Suppressor macrophage treated with lipopolysaccharide for 1 hour (primary cell): ENCODE measurements at places on chromosomes 4 and X.
A peak's percentile ranks its signal among the peaks of the same experiment; 100 is the strongest.

- no peak for DNase-seq
These were observed 11.8 kb downstream of the SCD5 start for GRCh38 chr4:82786828-82787227.

DNA sequence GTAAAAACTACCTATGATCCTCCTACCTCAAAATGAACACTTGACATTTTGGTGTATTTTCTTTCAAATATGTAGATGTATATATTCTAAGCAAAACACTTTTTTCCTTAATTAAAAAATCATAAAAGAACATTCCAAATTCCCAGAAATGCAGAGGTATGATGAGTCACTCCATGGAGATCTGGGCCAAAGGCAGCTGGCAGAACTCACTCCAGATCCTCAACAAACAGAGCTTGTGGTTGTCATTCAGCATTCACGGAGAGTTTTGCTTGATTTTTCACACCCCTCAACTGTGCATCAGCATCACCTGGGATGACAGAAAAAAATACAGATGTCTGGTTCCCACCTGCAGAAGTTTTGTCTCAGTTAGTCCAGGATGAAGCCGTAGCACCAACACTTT lies 144.6 kb downstream of the KIT start:
- DNase-seq = no peak

GRCh38 chrX:20414762-20415445 lies 148.2 kb upstream of the RPS6KA3 start:
- DNase-seq = no peak

- no peak for DNase-seq
These were observed 85.9 kb downstream of the GATB start for GRCh38 chr4:151674804-151675391.

DNA sequence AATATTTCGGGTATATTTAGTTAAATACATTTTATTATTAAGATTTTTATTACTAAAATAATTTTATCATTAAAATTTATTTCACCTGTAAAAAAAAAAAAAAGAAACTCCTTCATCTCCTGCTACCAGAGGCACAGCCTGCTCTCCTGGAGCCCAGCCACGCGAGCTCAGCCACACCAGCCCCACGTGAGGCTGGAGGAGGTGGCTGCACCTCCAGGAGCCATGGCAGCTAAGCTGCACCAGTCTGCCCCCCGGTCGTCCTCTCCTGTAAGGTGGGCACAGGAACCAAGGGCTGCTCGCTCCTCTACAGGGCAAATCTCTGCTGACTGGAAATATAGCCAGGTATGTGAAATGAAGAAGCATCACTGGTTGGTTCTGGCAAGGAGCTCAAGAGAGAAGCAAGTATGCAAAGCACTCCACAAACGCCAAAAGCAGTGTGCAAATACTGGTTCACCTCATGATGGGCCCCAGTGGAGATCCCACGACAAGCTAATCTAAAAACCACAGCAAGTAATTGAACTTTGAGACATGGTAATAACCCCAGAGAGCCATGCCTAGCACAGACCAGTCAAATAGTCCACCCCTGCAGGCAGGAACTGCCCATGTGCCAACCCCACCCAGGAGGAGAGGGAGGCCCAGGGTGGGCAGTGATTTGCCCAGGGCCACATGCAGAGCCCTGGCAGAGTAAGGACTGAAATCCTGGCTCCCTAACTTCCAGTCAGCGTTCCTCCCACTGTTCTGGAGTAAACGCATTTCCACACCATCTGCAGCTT lies 90.1 kb downstream of the WFS1 start:
- no peak for DNase-seq

GRCh38 chr4:96913441-96914080 lies 1073.7 kb downstream of the PDHA2 start:
- DNase-seq = no peak

GRCh38 chr4:15434091-15434490 lies 6.3 kb downstream of the C1QTNF7 start:
- DNase-seq = peak; percentile 26

GRCh38 chr4:127781300-127782024 lies 660 bp upstream of the HSPA4L start:
- peak; percentile 51 for DNase-seq

GRCh38 chr4:125529071-125529470 lies 214.3 kb downstream of the FAT4 start:
- DNase-seq = no peak

DNA sequence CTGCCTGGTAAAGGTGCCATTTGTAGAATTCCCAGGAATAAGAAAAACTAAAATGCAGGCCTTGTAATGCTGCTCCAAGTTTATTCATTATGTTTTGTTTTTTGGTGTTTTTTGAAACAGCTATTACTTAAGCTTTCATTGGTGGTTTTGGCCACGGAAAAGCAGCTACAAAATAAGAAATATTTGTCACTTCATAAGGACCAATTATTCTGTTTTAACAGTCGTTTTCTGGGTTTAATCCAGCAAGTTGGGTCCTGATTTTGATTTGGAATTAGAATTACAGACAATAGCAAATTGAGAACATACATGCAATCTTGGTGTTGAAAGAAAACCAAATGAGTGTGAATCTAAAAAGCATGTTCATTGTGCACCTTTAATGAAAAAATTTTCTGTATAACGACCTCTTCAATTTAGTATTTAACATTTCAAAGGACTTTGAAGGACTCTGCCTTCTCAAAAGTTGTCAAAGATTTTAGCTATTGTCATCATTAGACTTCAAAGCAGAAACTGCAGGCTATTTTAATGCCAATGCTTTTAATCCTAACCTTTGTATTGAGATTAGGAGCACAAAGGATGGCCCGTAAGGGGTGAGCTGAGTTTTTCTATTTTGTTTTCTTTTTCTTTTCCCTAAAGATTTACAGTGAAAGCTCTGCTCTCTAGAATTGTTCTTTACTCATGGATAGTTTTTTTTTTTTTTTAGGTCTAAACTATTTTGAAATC lies 26.7 kb upstream of the STOX2 start:
- no peak for DNase-seq

- no peak for DNase-seq
These were observed 292.5 kb downstream of the USP46 start for GRCh38 chr4:52366621-52367020.

DNA sequence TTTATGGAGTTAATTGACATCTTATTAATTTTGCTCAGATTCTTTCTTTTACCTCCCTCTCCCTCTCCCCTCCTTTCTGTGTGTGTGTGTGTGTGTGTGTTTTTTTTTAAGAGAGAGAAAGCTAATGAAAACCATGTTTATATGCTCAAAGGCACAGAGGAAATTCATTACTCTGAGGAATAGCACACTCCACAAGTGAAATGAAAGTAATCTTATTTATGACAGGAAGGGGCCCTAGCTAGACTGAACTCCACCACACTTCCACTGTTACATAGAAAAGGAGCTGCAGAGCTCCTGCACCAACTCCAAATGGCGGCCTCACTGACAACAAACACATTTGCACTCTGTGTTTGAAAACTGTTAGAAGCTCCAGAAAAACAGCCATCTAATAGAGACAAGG lies 150.6 kb downstream of the RASL11B start:
- DNase-seq = no peak

- DNase-seq = no peak
These were observed 625.5 kb upstream of the INTU start for GRCh38 chr4:127007305-127007704.

GRCh38 chr4:43564591-43564990 lies 672.1 kb downstream of the GRXCR1 start:
- DNase-seq = no peak

GRCh38 chr4:184282895-184283654 lies 65.4 kb upstream of the ENPP6 start:
- DNase-seq = no peak

GRCh38 chrX:130174045-130174704 lies 2.4 kb downstream of the RAB33A start:
- DNase-seq = peak; percentile 80

DNA sequence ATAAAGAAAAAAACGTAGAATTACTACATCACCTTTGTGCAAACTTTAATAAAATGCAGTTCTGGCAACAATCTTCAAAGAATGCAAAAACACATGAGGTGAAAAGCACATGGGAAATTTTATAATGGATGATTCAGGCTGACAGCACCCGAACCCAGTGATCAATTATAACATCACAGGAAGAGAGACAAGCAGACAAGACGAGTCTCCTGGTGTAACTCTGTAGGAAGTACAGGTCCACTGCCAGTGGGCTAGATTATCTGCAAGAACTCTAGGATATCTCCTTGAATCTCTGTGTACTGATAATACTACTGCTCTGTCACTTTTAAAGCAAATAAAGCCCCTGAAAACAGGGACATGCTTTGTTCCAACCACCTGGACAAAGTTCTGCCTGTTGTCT lies 58.9 kb upstream of the NXF3 start:
- no peak for DNase-seq

DNA sequence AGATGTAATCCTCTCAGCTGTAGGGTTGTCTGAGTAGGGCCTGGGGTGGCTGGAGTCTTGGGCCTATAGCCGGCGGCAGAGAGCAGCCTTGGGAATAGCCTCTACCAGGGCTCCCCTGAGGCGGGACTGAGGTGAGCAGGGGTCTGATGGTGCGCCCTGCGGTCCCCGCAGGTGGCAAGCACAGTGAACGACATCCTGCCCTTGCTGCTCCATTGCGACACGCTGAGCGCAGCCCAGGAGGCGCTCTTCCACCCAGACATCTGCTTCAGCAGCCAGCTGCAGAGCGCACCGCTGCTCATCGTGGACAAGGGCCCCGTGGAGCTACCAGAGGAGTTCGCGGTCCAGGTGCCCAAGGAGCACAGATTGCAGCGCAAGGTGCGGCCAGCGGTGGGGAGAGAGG lies 317.0 kb downstream of the ADGRL3 start:
- DNase-seq = no peak

- DNase-seq = no peak
These were observed 241.7 kb downstream of the PPP1R2C start for GRCh38 chrX:42536286-42536685.

GRCh38 chrX:149908727-149909126 lies 20.6 kb upstream of the HSFX4 start:
- DNase-seq = no peak

DNA sequence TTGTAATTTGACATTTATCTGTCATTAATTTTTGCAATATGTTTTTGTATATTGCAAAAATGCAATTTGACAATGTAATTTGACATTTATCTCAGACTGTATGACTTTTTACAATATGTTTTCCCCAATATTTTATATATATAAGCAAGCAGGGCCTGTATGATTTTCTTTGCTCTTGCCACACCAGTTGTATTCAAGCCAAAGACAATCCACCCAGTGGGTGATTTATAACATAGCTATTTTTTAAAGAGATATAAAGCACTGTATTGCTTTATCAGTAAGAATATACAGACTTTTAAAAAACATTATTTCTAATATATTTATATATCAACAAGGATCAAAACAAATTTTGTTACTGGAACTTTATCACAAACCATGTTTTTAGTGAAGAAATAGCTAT lies 47.3 kb downstream of the SLIT2 start:
- no peak for DNase-seq

GRCh38 chrX:8126648-8127047 lies 44.4 kb downstream of the VCX2 start:
- no peak for DNase-seq

DNA sequence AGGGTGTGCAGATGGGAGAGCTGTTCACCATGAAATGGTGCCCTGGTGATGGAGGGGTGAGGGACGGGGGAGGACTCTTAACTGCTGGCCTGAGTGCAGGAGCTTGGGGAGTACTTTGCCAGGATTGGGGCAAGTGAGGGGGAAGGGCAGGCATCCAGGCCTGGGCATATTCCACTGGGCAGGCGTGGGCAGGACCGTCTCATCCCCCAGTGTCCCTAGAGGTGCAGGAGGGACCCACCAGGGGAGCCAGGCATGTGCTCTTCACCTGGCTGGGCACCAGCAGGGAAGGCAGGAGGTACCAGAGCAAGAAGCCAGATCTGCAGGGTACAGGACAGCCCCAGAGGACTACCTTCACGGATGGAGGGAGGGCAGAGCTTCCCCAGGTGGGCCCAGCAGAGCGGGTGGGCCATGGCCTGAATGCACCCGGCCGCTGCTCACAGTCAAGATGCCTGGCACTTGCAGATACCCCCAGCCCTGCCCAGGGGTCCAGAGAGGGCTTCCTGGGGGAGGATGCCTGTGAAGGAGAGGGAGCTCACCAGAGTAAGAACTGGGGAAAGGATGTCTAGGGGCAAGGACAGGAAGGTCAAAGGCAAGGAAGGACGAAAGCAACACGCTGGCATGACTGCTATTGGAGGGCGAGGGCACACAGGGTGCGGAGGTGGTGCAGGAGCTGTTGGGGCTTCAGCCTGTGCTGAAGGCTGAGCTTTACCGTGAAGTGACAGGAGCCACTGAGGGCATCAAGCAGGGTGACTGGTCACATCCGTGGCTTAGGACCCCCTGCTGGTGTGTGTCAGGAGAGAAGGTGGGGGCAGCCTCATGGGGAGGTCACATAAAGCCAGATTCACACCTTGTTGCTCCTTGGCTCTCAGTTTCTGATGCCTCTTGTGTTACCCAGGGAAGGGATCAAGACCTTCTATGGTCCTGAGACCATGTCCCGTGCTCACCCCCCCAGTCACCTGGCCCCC lies 68.2 kb upstream of the NKX1-1 start:
- no peak for DNase-seq

- no peak for DNase-seq
These were observed 5.4 kb downstream of the SULT1B1 start for GRCh38 chr4:69754926-69755580.

- DNase-seq = no peak
These were observed 232.5 kb downstream of the PCDH7 start for GRCh38 chr4:30952526-30953219.

DNA sequence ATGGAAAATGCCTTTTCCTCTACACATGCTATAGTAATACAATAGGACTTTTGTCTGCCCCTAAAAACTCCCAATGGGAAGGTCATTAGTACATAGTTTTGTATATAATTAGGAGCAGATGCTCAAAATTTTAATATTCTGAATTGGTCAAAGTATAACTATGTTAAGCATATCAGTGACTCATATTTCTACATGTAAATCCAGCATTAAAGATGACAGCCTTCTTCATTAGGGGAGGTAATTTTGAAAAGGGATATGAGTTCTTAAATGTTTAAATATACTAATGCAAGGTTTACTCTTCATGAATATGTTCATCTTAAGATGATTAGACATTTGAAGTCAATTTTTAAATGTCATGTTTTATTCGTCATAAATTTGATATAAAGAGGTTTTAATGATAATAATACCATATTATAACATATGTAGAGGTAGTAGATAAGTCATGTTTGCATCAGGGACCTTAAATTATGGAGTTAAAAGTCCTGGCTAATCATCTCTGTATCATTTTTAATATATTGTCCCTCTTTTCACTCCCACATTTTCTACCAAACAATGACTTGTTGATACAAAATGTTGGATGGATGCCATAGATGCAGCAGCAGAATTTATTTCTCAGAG lies 218.8 kb downstream of the STPG2 start:
- no peak for DNase-seq

- DNase-seq = no peak
These were observed 142.8 kb upstream of the EOLA2 start for GRCh38 chrX:150081076-150081475.

- DNase-seq = no peak
These were observed 139.5 kb downstream of the PDGFRA start for GRCh38 chr4:54368281-54369265.
